ENCODE measurements at places on chromosomes 7 and 10.

DNA sequence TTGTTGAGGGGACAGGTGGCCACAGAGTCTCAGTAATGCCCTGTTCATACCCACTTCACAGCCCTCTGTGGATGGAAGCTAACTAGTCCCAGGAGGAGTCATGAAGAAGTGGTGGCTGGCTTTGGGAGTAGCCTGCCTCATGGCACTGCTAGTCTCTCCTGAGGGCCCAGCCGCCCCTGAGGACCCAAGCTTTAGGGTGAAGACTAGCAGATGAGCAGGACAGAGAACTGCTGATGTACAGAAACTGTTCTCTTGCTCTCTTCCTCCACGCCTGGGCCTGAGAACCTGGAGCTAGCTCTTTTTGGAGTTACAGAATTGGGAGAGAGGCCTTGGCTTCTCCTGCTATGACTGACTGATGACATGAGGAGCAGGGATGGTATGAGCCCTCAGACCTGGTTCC lies 99.2 kb downstream of the RAMP3 start:
- DNase-seq: no peak

DNA sequence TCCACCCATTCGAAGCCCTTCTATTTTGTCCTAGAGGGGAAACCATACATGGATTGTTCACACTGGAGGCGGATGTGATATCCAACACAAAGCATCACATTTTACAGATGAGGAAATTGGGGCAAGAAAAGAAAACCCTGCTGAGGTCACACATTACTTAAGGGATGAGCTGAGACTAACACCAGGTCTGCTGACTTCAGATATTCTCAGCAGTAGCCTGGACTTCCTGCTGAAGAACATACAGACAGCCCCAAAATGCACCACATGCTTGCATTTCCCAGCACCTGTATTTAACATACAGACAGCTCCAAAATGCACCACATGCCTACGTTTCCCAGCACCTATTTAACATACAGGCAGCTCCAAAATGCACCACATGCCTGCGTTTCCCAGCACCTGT lies 11.2 kb downstream of the GIMAP5 start:
- no peak for DNase-seq

- DNase-seq: no peak
Observed at GRCh38 chr7:31695859-31696614, 9.0 kb downstream of the PPP1R17 start.

GRCh38 chr10:96642973-96643372 lies 56.2 kb upstream of the TM9SF3 start:
- no peak for DNase-seq

- no peak for DNase-seq
Observed at GRCh38 chr7:132604121-132604520, 27.9 kb upstream of the PLXNA4 start.

- peak; percentile 6 for DNase-seq
Observed at GRCh38 chr10:99870123-99870730, 87.8 kb downstream of the ABCC2 start.

- DNase-seq: peak; percentile 25
Observed at GRCh38 chr10:132142396-132143161, 44.2 kb upstream of the DPYSL4 start.

DNA sequence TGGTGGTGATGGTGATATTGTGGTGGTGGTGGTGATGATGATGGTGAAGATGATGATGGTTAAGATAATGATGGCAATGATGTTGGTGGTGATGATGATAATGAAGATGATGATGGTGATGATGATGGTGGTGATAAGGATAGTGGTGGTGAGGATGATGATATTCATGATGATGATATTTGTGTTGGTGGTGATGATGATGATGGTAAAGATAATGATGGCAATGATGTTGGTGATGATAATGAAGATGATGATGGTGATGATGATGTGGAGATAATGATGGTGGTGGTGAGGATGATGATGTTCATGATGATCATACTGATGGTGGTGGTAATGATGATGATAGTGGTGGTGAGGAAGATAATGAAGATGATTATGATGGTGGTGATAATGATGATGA lies 30.7 kb upstream of the SDK1 start:
- DNase-seq: no peak

GRCh38 chr7:104045183-104045582 lies 55.7 kb upstream of the RELN start:
- DNase-seq: no peak

- DNase-seq: no peak
Observed at GRCh38 chr10:17009212-17009700, 120.4 kb downstream of the CUBN start.

GRCh38 chr7:16078076-16078952 lies 343.0 kb downstream of the CRPPA start:
- no peak for DNase-seq

- DNase-seq: no peak
Observed at GRCh38 chr7:29488203-29488970, 75.2 kb upstream of the PRR15 start.

DNA sequence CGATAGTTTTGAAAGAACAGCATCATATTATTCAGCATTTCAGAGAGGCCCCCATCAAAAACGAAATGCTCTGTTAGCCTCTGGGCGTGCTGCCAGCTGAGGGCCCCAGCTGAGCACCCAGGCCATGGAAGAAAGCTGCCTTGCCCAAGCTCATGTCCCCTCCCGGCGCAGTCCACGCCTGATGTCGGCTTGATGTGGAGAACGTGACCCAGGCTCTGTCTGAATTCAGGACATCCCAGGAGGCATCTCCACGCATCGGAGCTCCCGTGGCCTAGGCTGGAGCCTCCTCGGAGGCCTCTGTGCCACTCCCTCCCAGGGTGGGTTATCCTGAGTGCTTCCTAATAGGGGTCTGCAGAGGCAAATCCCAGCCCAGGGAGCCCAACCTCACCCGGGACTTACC lies 218.3 kb upstream of the AKR1E2 start:
- no peak for DNase-seq

DNA sequence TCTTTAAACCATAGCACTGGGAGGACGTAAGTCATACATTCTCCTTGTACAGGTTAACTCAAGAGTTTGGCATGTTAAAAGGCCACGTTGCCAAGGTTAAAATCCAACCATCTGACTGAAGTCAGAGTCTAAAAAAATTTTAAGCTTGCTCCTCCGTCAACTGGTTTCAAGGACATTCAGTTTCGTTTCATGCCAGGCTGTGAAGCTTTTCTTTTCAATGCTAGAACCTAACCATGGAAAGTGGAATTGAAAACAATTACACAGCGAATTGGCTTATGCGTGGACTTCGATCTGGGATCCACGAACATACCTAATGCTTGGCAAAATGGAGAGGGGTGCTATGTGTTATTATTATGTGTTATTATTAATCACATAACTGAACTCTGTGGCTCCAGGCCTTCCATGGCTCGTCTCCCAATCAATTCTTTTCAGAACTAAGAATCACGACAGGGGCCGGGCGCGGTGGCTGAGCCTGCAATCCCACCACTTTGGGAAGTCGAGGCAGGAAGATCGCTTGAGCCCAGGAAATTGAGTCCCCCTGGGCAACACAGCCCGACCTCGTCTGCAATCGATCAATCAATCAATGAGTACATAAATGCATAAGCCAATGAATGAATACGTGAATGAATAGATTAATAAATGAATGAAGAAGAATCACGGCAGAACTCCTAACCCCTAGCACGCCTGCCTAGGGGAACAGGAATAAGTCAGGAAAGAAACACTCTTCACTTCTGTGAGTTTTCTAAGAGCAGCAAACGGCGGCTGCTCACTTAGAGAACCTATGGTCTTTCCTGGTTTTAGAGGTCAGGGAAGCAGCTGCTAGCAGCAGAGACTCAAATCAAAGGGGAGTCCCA lies 733 bp upstream of the ARL5B start:
- no peak for DNase-seq

GRCh38 chr7:128219636-128220035 lies 21.4 kb upstream of the LEP start:
- no peak for DNase-seq

- DNase-seq: no peak
Observed at GRCh38 chr7:41955893-41956675, 253.2 kb upstream of the INHBA start.

DNA sequence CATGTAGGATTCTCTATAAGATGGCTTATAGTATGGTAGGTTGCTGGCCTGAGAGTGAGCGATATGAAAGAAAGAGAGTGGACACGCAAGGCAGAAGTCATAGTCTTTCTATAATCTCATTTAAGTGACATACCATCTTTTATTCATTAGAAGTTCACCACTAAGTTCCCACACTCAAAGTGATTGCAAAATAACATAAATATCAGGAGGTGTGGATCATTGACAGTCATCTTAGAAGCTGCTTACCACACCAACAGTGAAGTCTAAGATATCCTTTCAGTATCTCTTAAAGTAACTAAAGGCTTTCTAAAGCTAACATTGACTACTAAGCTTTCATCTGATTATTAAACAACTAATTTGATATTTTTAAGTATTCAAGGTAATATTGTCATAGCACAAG lies 36.9 kb upstream of the GNAI1 start:
- no peak for DNase-seq

GRCh38 chr7:140650367-140650766 lies 9.8 kb upstream of the DENND2A start:
- DNase-seq: no peak

DNA sequence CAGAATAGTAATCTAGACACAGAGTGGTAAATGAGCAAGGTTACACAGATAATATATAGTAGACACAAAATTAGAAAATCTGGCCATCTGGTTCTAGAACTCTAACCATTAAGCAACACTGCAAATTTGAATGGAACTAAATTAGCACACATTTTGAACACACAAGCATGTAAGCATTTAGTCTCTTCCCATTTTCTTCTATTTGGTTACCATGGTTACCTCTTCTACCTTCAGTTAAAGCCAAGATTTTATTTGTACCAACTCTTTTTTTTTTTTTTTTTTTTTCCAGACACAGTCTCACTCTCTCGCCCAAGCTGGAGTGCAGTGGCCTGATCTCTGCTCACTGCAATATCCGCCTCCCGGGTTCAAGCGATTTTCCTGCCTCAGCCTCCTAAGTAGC lies 790.5 kb downstream of the MAGI2 start:
- no peak for DNase-seq

DNA sequence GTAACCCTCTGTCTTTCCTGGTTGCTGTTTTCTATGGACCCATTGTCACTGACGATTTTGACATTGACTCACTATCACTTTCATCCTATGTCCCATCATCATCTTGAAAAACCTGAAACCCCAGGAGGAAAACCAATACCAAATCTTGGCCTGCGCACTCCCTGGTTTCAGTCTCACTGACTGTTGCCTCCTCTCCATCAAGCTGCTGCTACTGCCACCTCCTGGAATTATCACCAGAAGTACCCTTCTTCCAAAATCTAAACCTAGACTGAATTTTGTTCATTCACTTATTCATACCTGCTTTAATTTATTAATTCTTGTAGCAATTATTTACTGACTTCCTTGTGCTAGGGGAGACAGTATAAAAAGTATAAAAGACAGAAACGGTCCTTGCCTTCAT lies 44.5 kb upstream of the ACBD5 start:
- DNase-seq: no peak

All from effector memory CD4-positive, alpha-beta T cell (primary cell).